ENCODE measurements at places on chromosomes 1 and 21. TPM values are rescaled to one million over a fixed set of nuclear protein-coding genes. Genes with fewer than 3 reads are reported as not detected.

- no peak overlapping the region for H3K27ac ChIP-seq
- no peak overlapping the region for H3K4me3 ChIP-seq
- no peaks in the 10 kb centered on the region for H3K36me3 ChIP-seq
- no peaks in the 10 kb centered on the region for H3K4me1 ChIP-seq
- H3K27me3 ChIP-seq = no peaks in the 10 kb centered on the region
- no peak for DNase-seq
Measured at GRCh38 chr1:178579095-178579494, 66.2 kb downstream of the TEX35 start.

- no peaks in the 10 kb centered on the region for H3K36me3 ChIP-seq
- no peaks in the 10 kb centered on the region for H3K27me3 ChIP-seq
- no peak overlapping the region for H3K27ac ChIP-seq
- no peak for DNase-seq
- H3K4me1 ChIP-seq = no peaks in the 10 kb centered on the region
Measured at GRCh38 chr21:26637201-26637745, 64.2 kb upstream of the CYYR1 start.

The RPE65 gene
- total RNA-seq = 0.09 TPM

- H3K27me3 ChIP-seq = no peaks in the 10 kb centered on the region
- H3K4me3 ChIP-seq = no peak overlapping the region
- H3K4me1 ChIP-seq = no peaks in the 10 kb centered on the region
Measured at GRCh38 chr1:198040880-198041279, 115.9 kb upstream of the NEK7 start.

DNA sequence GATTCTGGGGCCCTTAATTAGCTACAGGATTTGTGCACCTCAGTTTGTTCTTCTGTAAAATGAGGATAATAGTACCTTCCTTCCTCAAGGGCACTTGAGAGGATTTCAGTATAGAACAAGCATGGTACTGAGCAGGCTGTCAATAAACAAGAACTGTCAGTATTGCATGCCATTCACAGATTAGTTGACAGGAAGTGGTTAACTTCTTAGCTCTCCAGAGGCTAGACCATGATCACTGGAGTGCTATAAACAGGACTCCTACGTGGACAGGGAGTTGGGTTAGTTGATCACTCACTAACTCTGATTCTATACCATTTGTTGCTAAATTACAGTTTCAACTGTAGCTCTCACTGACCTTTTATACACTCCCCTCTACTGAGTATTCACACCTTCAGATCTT lies 126.2 kb upstream of the DAB1 start:
- no peak overlapping the region for H3K4me3 ChIP-seq
- no peak for DNase-seq
- no peaks in the 10 kb centered on the region for H3K4me1 ChIP-seq
- no peak overlapping the region for H3K27ac ChIP-seq

The DENND2C gene
- 3.6 TPM for total RNA-seq

The KCNJ9 gene
- total RNA-seq = not detected

The SUSD4 gene
- total RNA-seq = 7.6 TPM

GRCh38 chr1:106080608-106081325 lies 975.7 kb upstream of the PRMT6 start:
- no peaks in the 10 kb centered on the region for H3K36me3 ChIP-seq
- H3K4me1 ChIP-seq = no peaks in the 10 kb centered on the region
- no peak overlapping the region for H3K27ac ChIP-seq
- no peaks in the 10 kb centered on the region for H3K27me3 ChIP-seq

- peaks cover 68% of the 10 kb centered on the region for H3K4me1 ChIP-seq
- peaks cover 5% of the 10 kb centered on the region for H3K36me3 ChIP-seq
- peak; percentile 85 for DNase-seq
- peak overlapping the region; percentile 25 for H3K4me3 ChIP-seq
Measured at GRCh38 chr1:156128654-156129597, 14.4 kb downstream of the LMNA start.

DNA sequence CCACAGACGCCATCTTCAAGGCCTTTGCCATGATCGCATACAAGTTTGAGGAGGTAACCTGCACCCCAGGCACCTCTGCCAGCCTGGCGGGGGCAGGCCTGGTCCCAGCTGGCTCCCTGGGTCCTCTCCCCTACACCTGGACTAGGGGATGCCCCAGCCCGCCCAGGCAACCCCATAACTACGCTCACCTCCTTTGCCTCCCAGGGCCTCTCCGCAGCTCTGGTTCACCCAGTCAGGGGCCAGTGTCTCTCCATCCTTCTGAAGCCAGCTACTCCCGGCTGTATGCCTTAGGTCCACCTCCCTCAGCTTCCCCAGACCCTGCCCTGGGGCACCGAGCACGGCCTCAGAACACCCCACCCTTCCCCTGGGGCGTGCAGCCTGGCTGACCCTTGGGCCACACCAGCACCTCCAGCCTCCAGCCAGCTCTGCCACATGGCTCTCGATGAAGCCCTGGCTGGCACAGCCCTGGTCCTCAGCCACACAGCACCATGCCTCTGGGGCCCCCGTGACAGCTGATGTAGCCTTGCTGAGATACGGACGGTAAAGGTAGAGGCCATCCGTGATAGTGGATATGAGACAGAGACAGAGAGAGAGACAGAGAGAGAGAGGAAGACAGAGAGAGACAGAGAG lies 80.4 kb upstream of the COL6A1 start:
- H3K4me3 ChIP-seq = no peak overlapping the region
- no peak for DNase-seq
- H3K27me3 ChIP-seq = no peaks in the 10 kb centered on the region
- H3K36me3 ChIP-seq = no peaks in the 10 kb centered on the region
- no peaks in the 10 kb centered on the region for H3K4me1 ChIP-seq
- no peak overlapping the region for H3K27ac ChIP-seq

DNA sequence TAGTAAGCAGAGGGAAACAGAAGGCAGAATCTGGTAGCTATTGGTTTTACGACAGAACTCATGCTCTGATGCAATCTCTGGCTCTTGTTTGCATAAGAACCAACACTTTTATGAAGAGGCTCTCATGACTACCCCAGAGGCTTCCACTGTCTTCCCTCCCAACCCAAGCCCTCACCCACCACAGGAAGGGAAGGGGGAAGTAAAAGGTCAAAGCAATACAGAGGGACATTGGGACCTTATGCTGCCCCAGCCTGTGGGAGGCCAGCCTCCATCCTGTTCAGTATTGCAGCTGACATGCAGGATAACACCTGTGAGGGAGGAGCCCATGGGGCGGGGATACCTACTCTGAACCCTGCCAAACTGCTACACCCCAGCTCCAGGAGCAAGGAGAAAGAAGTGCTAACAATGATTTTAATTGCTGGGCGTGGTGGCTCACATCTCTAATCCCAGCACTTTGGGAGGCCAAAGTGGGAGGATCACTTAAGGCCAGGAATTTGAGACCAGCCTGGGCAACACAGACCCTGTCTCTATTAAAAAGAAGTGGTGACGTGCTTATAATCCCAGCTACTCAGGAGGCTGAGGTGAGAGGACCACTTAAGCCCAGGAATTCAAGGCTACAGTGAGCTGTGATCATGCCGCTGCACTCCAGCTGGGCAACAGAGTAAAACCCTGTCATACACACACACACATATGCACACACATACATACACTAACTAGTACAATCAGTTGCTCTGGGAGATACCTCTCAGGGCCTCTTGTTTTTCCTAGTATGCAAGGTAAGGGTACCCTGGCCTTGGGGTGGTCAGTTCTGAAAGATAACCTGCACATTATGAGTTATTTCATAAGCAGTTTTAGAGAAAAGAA lies 9.5 kb downstream of the MR1 start:
- no peaks in the 10 kb centered on the region for H3K27me3 ChIP-seq
- no peak for DNase-seq
- H3K27ac ChIP-seq = no peak overlapping the region
- no peaks in the 10 kb centered on the region for H3K4me1 ChIP-seq

- H3K4me3 ChIP-seq = no peak overlapping the region
- no peaks in the 10 kb centered on the region for H3K4me1 ChIP-seq
- no peak overlapping the region for H3K27ac ChIP-seq
- DNase-seq = no peak
- no peaks in the 10 kb centered on the region for H3K36me3 ChIP-seq
Measured at GRCh38 chr21:35138665-35139381, 89.7 kb upstream of the RUNX1 start.

The SPRR2F gene
- not detected for total RNA-seq

GRCh38 chr1:226274138-226274537 lies 34.8 kb downstream of the LIN9 start:
- H3K27me3 ChIP-seq = no peaks in the 10 kb centered on the region
- no peak for DNase-seq
- no peak overlapping the region for H3K27ac ChIP-seq

The RGS4 gene
- 0.72 TPM for total RNA-seq

- no peak overlapping the region for H3K27ac ChIP-seq
- no peaks in the 10 kb centered on the region for H3K27me3 ChIP-seq
- peak overlapping the region; percentile 90 for H3K4me3 ChIP-seq
- no peaks in the 10 kb centered on the region for H3K36me3 ChIP-seq
Measured at GRCh38 chr1:228405200-228405978, 1.2 kb downstream of the TRIM11 start.

- no peak for DNase-seq
- no peak overlapping the region for H3K4me3 ChIP-seq
- no peaks in the 10 kb centered on the region for H3K27me3 ChIP-seq
- no peak overlapping the region for H3K27ac ChIP-seq
- no peaks in the 10 kb centered on the region for H3K36me3 ChIP-seq
- H3K4me1 ChIP-seq = peaks cover 25% of the 10 kb centered on the region
Measured at GRCh38 chr1:183891158-183891856, 86.4 kb downstream of the RGL1 start.

DNA sequence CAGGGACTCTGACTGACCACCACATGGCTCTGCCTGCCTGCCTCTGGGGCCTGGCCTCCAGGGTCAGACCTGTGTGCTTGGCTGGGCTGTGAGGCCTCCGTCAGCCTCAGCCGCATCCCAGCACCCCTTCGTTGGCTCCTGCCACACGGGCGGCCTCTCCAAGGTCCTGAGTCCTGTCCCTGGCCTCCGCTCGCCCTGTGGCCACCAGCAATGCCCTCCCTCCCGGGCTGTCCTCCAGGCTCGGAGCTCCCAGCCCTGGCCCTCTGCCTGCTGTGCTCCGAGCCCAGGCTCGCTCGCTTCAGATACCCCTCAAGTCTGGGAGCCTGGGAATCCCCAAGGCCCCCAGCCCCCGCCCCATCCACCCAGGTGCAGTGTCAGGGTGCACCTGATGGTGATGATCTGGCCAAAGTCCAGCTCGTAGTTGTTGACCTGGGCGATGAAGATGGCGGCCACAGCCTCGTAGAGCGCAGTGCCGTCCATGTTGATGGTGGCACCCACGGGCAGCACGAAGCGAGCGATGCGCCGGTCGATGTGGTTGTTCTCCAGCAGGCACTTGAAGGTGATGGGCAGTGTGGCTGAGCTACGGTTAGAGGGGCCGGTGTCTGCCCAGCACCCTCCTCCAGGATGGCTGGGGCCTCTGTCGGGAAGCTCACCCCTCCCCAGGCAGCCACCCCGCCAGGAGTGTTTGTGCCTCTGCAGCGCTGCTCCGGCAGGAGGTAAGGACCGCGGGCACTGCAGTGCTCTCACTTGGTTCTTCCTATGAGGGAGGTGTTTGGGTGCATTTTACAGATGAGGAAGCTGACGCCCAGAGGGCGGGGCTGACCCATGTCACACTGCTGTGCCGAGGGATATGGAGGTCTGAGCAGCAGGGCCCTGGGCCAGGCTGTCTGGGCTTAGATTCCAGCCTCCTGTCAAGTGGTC lies 28.5 kb downstream of the PODN start:
- no peaks in the 10 kb centered on the region for H3K27me3 ChIP-seq
- H3K4me1 ChIP-seq = peaks cover 27% of the 10 kb centered on the region
- no peaks in the 10 kb centered on the region for H3K36me3 ChIP-seq
- H3K4me3 ChIP-seq = no peak overlapping the region

The TXNIP gene
- total RNA-seq = 660 TPM

DNA sequence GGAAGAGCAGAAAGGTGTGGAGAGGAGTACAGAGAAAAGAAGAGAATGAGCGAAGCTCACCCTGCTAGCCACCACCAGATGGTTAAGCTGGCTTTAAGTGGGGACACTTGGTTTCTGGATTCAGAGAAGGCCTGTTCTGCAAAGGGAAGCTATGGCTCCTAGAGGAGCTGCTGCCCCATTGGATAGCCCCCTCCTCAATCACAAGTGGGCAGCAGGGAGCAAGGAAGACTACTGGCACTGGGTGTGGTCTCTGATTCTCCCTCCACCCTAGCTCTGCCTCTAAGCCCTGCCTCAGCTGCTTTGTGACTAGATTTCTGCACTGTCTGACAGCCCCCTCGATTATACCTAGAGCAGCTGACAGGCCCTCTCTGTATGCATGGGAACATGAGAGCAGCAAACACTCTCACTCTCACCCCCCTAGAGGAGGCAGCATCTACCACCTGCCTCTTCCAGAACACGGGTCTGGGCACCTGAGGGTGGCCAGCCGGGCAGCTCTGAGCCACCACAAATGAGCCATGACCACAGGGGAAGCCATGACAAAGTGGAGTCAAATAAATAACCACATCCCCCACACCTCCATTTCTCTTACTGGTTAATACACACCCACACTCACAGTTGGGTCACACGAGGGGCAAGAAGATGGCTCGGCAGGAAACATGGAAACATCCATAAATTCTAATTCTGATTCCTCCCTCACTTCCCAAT lies 13.6 kb downstream of the PLEKHA6 start:
- H3K27me3 ChIP-seq = no peaks in the 10 kb centered on the region
- H3K4me3 ChIP-seq = no peak overlapping the region
- H3K27ac ChIP-seq = no peak overlapping the region
- no peaks in the 10 kb centered on the region for H3K36me3 ChIP-seq
- peaks cover 31% of the 10 kb centered on the region for H3K4me1 ChIP-seq

- peak overlapping the region; percentile 91 for H3K4me3 ChIP-seq
- DNase-seq = no peak
- H3K27me3 ChIP-seq = no peaks in the 10 kb centered on the region
- no peaks in the 10 kb centered on the region for H3K36me3 ChIP-seq
- H3K4me1 ChIP-seq = peaks cover 63% of the 10 kb centered on the region
Measured at GRCh38 chr1:111621050-111621449, 1.5 kb downstream of the RAP1A start.

The RUNX3 gene
- total RNA-seq = 0.40 TPM

DNA sequence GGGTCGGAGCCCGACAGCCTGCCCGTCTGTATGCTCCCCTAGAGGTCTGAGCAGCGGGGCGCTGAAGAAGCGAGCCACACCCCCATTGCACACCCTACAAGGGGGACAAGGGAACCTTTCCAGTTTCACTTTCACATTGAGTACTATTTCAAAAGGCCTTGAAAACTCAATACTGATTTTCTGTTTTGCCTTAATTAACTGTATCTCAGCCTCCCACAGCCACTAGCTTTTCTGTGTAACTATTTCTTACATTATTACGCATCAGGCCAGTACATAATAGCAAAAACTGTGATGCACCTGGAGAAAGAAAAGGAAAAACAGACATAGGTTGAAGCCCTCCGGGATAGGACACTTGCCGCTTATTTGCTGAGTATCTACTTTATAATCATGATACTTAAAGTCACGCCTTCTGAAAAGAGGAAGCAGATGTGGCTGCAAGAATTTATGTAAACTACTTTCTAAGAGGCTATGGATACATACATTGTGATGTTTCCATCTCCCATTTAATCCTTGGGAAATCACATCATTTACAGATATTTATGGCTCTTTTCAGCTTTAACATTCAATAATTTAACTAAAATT lies 1719.5 kb downstream of the MRPL39 start:
- no peaks in the 10 kb centered on the region for H3K4me1 ChIP-seq
- no peak overlapping the region for H3K27ac ChIP-seq
- H3K27me3 ChIP-seq = no peaks in the 10 kb centered on the region
- no peak for DNase-seq
- no peak overlapping the region for H3K4me3 ChIP-seq

- DNase-seq = no peak
- peaks cover 16% of the 10 kb centered on the region for H3K36me3 ChIP-seq
- peak overlapping the region; percentile 65 for H3K27ac ChIP-seq
Measured at GRCh38 chr1:19423130-19423529, 62.2 kb downstream of the CAPZB start.

The USH2A gene
- total RNA-seq = 3.7 TPM

GRCh38 chr21:24577301-24577700 lies 1030.0 kb downstream of the MRPL39 start:
- H3K4me1 ChIP-seq = no peaks in the 10 kb centered on the region
- no peaks in the 10 kb centered on the region for H3K36me3 ChIP-seq
- no peak overlapping the region for H3K27ac ChIP-seq
- no peak overlapping the region for H3K4me3 ChIP-seq
